ENCODE measurements at places on chromosomes 11 and 22.

GRCh38 chr22:16959345-16959930, 48.6 kb downstream of the GAB4 start:
- DNase-seq: no peak

GRCh38 chr11:121212536-121213361, 79.8 kb upstream of the SC5D start:
- no peak for DNase-seq

GRCh38 chr11:64586366-64586765, 4.7 kb upstream of the SLC22A12 start:
- DNase-seq: no peak

- no peak for DNase-seq
Observed at GRCh38 chr11:35352077-35352888, 67.1 kb downstream of the SLC1A2 start.

GRCh38 chr22:44995105-44995514, 14.7 kb downstream of the PHF21B start:
- no peak for DNase-seq

DNA sequence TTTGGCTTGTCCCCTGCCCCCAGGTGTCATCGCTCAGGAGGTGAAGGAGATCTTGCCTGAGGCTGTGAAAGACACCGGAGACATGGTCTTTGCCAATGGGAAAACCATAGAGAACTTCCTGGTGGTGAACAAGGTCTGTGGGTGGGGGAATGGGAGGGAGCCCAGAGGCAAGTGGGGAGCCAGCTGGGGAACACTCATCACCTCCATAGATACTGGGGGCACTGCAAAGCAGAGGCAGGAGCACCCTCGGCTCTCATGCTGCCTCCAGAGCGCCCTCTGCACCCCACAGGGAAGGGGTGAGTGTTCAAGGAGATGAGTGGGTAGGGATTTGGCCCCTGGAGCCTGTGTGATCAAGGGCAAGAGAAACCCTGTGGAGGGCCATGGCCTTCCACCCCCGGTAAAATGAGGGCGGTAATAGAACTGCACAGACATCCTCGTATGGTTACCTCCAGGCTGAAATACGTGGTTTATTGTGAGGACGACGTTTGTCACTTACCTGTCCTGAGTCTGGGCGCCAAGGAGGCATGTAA, 14.0 kb downstream of the TMEM258 start:
- DNase-seq: no peak
